ENCODE measurements at places on chromosomes 16 and 17. TPM values are rescaled to one million over a fixed set of nuclear protein-coding genes. Genes with fewer than 3 reads are reported as not detected.

FZD2 gene
- 50.5 TPM for total RNA-seq

BAIAP3 gene
- total RNA-seq = 47.3 TPM

TBC1D3H gene
- total RNA-seq = not detected

PTX4 gene
- 0.39 TPM for total RNA-seq

GRCh38 chr17:15184872-15185624, 80.1 kb downstream of the PMP22 start:
- no peak for DNase-seq

- DNase-seq = no peak
Observed at GRCh38 chr17:77473615-77474226, 333.0 kb downstream of the SEC14L1 start.

DNA sequence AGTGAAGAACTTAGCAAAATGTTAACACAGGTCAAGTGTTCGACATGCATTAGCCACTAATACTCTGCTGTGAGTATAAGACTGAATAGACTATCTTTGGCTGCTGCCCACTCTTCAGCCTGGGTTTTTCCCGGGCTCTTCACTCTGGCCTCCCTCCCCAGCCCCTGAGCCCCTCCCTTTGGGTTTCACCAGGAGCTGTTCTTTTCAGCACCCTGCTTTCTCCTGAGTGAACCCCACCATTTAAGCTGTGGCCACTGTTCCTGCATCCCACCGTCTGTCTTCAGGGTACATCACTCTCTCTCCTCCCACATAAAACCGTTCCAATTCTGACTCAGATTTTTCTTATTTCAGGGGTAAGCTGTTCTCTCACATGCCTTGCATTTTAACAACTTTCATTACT, 92.0 kb upstream of the ASIC2 start:
- no peak for DNase-seq

DNA sequence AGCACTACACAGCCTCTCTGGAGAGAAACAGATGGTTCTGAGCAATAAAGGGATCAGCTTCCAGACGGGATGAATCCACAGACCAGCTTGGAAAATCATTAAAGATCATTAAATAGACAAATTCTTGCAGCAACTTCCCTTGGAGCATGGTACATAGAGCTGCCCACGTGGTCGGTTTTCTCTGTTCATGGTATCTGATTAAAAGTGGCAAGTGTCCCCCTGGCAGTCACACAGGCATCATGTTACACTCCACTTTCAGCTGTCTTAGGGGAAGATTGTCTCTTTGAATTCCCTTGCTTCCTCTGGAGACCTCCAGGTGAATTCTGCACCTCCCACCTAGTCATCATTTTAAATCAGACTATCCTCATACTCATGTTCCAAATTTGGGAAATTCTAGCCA, 92.2 kb upstream of the CACNG3 start:
- DNase-seq = no peak

DNA sequence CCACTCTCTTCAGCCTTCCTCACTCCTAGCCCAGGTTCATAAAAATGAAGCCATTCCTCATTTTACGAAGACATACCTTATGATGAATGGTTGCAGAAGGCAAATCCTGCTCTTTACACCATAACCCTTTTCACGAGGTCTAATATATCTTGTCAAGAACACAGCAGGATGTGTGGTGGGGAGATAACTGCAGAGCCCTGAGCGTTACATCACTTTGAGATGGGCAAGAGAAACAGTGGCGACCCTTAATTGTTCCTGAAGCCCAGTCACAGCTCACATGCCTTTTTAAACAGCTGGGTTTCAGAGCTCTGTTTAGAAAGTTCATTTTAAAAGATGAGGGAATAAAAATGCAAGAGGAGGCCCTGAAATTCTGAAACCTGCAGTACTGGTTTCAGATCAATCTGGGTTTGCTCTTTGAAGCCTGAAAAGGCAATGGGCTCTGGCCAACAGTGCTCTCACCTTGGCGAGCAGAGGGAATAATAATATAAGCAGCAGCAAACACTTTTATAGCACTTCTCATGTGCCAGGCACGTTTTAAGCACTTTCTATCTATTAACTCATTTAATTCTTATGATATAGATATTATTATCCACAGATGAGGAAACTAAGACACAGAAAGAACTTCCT, 2.9 kb downstream of the FAM117A start:
- no peak for DNase-seq
